GM23248 (cell line): ENCODE measurements at places on chromosomes 16 and 17. TPM values are rescaled to one million over a fixed set of nuclear protein-coding genes. Genes with fewer than 3 reads are reported as not detected.

EVI2B gene
- total RNA-seq: 0.22 TPM in 1 of 2 replicates, not detected in the other

CTRB2 gene
- total RNA-seq: not detected in 2 replicates

SLC16A11 gene
- not detected in 2 replicates for total RNA-seq

NPIPA2 gene
- 0.32 and 0.51 TPM in 2 replicates for total RNA-seq

HAS3 gene
- total RNA-seq: 0.43 TPM in 1 of 2 replicates, not detected in the other

ADORA2B gene
- 13.7 and 20.2 TPM in 2 replicates for total RNA-seq

SLC52A1 gene
- total RNA-seq: 0.22 TPM in 1 of 2 replicates, not detected in the other

LPO gene
- not detected in 2 replicates for total RNA-seq

NKD1 gene
- not detected in 2 replicates for total RNA-seq
